ENCODE measurements at places on chromosomes 12 and 14.

GRCh38 chr14:34124585-34124984 is 173.7 kb upstream of the EGLN3 start:
- no peak for DNase-seq

DNA sequence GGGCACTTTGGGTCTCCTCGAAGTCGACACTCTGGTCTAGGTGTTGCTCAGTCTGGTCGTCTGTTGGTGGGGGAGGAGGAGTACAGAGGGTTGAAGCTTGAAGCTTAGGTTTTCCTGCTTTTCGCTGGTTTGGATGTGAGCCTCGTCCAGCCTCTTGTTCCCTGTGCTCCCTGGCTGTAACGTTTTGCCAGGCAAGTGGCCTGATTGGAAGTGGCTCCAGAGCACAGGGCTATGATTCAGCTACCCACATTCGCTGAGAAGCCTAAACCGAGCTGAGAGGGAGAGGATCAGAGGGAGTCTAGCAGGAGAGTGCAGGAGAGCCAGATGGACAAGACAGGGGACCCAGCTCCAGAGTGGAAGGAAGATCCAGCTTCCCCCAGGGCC is 6.1 kb downstream of the HOXC10 start:
- no peak for DNase-seq

DNA sequence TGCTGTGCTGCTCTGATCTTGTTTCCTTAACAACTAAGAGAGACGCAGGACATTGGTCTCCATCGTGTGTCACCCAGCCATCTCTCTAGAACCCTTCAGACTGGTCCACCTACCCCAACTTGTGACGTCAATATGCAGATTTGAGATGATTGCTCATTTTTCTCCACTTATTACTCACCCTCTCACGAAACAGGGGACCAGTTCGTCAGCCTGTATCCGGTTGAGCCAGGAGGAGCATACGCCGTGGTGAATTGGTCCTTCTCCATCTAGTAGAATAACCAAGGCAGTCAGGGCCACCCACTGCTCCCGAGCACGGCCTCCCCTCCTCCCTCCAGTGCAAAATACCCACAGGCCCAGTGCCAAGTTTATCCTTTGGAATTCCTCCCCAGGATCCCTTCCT is 36.2 kb upstream of the FBXO21 start:
- no peak for DNase-seq

DNA sequence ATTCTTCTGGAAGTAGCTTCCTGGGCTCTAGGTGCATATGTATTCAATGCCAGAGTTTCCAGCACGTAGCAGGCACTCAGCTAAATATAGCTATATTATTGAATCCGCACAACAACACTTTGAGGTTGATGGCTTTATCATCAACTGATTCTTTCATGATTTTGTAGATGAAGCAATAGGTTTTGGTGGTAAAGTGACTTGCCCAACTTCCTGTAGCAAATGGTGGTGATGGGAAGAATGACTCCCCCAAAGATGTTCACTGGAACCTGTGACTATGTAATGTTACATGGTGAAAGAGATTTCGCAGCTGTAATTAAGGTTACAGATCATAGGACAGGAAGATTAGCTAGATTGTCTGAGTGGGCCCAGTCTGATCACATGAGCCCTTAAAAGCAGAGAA is 3.2 kb downstream of the TDRD9 start:
- no peak for DNase-seq

DNA sequence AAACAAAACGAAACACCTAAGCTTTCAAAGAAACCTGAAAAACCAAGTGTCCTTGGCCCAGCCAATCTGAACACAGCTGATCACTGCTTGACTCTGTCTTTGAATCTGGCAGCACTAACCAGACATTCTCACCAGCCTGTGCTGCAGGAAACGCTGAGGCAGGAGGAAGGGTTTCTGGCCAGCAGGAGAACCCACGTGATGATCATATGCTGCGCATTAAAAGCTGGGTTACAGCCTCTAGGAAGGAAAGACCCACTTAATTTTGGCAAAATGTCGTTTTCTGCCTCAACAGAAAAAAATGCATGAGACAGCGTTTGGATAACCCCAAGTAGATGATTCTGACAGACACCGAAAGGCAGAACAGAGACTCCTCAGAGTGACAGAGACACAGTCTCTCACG is 9.8 kb downstream of the APPL2 start:
- no peak for DNase-seq

- DNase-seq, result peak; percentile 86
Measured at GRCh38 chr12:132414634-132415326, 75.2 kb upstream of the FBRSL1 start.

DNA sequence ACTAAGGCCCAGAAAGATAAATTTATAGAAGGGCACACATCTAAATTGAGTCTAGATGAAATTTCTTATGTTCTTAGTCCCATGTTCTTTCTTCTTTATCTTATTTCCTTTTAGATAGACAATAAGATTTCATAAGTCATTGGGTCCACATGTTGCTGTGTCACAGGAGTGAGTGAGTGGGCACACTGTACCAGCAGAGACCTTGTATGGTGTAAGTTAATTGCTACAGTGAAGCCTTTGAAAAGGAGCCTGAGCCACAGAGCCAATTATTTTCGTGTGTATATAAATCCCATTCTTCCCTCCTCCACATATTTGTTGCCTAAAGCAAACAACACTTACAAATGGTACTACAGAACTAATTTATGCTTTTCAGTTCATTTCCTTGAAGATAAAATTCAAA is 79.1 kb downstream of the GRIP1 start:
- no peak for DNase-seq

GRCh38 chr12:96091833-96092232 is 56.4 kb upstream of the LTA4H start:
- DNase-seq, result no peak

- DNase-seq, result no peak
Measured at GRCh38 chr12:108505129-108505528, 9.9 kb upstream of the FICD start.

DNA sequence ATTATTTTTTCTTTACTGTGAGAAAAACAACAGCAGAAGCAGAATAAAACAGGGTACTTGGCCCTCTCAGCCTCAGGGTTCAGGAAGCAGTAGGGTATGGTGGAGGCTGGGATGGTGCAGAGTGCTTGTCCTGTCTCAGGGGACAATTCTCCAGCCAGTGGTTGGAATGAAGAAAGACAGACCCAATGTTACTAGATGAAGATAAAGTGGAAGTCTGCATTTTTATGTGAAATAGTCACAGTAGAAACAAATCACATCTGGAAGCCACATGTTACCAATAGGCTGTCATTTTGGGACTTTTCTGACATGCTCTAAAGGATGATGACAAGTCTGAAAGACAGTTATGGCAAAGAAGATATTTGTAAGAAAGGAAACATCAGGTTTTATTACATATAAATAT is 32.3 kb downstream of the PROX2 start:
- DNase-seq, result no peak

- no peak for DNase-seq
Measured at GRCh38 chr14:23118506-23119362, at the start of gene CEBPE. TSS of gene CEBPE (minus strand) at chr14:23119255. CDS start at chr14:23119091, 164 bp downstream.

DNA sequence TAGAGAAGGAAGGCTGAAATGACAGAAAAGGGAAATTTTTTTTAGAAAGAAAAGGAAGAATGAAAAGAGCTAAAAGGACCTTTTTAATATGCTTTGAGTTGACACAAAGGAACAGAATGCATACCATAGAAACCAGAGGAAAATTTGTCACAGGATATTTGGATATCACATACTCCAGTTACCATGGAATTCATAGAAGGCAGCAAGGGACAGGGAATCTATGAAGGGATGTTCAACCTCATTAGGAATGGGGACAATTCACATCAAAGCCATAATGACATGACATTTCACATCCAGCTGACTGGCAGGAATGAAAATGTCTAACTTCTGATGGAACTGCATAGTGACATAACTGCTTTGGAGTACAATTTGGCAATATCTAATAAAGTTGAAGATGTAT is 469.4 kb downstream of the CCER1 start:
- no peak for DNase-seq

DNA sequence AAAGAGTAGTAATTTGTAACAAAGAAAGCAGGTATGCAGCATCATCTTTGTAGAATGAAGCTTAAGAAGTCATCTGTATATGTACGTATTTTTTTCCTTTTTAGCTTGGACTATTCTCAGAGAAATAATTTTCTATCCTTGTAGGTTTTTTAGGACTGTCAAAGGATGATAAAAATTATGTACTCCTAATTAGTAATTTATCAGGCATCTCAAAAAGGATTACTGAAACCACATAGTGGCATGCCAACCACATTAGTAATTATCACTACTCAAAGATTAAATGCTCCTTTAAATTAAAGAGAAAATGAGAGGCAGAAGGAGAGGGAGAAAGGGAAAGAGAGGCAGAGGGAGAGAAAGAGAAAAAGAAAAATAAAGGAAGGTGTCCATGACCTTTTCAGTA is 17.3 kb downstream of the TTC8 start:
- no peak for DNase-seq

DNA sequence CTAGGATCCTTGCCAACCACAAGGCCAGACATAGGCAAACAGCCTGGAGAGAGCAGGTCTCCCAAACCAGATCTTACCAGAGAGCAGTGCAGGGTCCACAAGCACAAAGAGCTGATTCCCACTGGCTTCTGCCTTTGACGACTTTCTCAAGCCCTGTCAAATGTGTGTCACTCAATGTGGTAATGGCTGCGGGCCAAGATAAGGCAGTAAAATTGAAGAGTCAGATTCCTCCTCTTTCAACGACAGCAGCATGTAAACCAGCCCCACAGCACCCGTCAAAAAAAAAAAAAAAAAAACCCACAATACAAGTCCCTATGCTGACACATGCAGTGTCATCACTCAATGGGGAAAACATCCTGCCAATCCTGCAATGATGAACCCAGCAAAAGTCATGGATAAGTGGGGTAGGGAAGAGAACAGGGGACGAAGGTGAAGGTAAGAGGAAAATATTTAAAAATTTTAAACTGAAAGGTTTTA is at the start of gene STON2:
STON2 (minus strand) TSS at position 123 of the 477 bp plus-strand sequence. CDS start 1,942 bp downstream, outside the sequence.
- no peak for DNase-seq

- DNase-seq, result no peak
Measured at GRCh38 chr12:89661706-89662330, 46.8 kb downstream of the ATP2B1 start.

DNA sequence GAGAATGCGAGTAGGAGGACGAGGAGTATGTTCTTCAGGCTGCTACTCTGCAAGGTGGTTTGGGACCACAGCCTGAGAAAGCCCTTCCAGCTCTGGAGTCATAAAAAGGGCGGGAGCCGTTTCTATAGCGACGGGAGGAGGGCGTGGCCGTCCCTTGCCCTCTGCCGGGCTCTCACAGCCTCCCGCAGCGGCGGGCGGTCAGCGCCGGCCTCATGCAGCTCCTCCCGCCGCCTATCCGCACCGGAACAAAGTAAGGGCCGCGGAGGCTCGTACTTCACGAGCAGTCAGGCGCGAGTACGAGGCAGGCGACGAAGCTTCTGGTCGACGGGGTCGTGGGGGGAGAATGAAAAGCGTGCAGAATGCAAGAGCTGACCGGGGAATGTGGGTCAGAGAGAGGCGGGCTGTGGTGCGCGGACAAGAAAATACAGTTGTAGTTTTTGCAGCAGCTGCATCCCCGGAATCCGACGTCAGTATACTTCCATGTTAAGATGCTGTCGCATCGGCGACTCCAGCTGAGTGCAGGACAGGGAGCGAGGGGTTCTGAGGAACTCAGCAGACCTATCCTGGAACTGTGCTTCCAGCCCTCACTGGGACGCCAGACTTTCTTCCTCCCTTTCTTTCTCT is at the start of gene DYRK4:
DYRK4 (plus strand) TSS at position 175 of the 624 bp plus-strand sequence; CDS start at position 213, 38 bp downstream.
- DNase-seq, result peak; percentile 81

GRCh38 chr12:96121271-96121711 is 72.9 kb upstream of the ELK3 start:
- no peak for DNase-seq

DNA sequence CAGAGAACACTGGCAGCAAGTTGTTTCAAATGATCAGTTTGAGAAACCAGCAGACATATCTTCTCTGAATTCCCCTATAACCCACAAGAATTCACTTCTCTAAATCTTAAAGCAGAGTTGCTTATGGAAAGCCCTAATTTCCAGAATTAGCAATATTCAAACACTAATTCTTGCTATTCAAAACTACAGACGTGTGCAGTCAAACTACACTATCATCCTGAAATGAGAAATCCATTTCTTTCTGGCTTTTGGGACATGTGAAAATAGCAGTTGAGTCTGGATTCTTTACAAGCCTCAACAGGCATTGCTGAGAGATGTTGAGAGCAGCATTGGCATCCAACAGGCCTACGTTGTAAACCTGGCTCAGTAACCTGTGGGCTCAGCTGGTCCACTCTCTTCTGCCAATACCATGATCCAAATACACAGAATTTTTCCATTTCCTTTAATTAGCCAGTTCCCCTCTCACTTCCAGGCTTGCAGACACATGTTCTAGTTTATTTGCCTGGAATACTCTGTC is 74.6 kb upstream of the TMTC1 start:
- DNase-seq, result no peak

- no peak for DNase-seq
Measured at GRCh38 chr14:80958226-80958625, 2.8 kb downstream of the TSHR start.

DNA sequence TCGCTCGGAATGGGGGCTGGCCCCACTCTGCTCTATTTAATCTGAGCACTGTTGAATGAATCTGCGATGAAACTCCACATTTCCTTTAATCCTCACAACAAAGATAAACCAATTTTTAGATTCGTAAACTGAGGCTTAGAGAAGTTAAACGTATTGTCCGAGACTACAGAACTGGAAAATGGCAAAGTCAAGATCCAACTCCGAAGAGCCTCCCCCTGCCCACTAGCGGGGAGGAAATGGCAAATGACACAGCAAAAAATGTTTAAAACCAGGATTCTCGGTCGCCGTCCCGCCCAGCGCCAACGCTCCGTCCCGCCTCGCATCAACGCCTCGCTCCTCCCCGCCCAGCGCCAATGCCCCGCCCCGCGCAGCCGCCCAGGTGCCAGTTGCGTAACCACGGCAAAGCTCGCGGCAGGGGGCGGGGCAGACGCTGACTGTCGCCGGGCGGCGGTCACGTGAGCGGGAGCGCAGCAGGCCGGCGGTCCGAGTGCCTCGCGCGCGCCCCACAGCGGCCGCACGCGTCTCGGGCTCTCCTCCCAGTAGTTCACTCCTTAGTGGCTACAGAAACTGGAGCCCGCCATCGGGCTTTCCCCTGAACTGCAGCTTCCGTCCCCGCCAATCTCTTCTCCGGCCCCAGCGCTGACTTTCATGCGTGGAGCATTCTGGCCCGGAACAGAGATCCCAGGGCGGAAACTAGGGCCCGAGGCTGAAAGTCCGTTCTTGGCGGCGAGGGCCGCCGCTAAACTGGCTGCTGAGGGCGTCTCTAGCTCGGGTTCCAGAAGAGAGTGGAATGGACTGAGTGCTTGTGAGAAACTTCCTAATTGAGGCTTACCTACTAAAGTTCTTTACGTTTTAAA is 13.6 kb upstream of the LRRC23 start:
- DNase-seq, result peak; percentile 99

- DNase-seq, result no peak
Measured at GRCh38 chr12:47391566-47391965, 311.8 kb upstream of the AMIGO2 start.

- DNase-seq, result no peak
Measured at GRCh38 chr12:105929192-105929591, 209.6 kb downstream of the NUAK1 start.

GRCh38 chr12:64080319-64081007 is 141.6 kb downstream of the KICS2 start:
- no peak for DNase-seq

- no peak for DNase-seq
Measured at GRCh38 chr14:50816395-50817047, 14.4 kb downstream of the NIN start.
